Thyroid gland (tissue), 4 donors: ENCODE measurements at places on chromosomes 1 and 21.

DNA sequence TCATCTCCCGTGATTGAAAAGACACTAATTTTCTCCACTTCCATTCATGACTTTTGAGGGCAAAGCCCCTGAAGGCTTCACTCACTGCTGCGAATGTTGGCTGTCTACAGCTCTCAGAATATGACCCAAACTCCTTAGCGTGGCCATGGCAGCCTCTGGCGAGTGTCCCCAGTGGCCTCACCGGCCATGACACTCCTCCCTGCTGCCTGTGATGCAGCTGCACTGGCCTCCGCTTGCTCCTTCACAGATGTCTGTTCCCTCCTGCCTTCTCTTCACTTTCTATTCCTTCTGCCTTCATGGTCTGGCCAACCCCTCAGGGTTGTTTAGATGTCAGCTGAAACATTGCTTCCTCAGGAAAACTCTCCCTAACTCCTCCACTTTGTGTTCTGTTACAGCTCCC is 30.8 kb upstream of the PTPRF start:
- DNase-seq, result no peak

DNA sequence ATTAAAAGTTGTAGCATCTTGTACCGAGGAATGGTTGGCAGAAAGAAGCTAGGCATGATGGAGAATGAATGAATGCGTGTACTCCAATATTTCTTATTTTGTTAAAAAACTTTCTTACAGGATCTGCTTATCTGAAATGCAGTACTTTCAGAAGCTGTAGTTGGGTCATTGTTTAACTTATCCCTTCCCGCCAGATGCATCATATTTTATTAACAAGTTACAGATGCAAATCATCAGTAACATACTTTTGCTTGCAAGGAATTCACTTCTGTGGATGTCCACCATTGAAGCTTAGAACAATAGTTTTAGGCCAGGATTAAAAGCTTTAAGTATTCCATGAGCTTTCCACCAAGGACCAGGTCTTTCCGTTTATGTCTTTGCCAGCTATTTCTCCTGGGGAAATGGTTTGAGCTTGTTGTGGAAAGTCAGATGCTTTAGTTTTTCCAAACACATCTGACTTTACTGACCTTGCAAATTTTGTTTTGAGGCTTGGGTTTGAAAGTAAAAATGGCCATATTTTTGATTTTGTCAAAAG is 65.4 kb downstream of the PATJ start:
- DNase-seq, result no peak

- DNase-seq, result no peak
Observed at GRCh38 chr1:24771574-24771973, 26.3 kb downstream of the CLIC4 start.

DNA sequence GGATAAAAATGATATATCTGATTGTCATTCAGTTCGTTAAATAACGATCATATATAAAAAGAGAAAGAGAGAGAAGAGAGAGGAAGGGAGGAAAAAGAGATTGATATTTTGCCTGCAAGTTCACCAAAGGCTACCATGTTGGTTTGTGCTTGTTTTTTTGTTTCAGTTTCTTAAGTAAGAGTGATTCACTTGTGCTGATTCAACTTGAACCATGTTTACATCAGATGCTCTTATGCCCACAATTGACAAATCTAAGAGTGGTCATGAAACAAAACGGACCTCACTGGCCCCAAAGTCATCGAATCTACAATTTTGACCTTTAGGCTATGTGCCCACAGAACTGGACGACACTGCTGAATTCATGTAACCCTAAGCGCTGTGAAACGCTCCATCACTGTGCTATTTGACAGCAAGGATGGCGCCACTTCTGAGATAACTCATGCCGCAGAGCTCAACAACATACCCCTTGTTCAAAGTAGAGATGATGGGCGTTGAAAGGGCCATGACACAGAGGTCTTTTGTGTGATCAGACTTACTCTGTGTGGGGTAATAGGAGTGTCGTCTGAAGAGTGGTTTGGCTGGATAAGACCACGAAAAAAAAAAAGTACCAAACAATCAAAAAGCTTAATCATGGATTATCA is 481.4 kb downstream of the SETD4 start:
- DNase-seq, result no peak

- DNase-seq, result no peak
Observed at GRCh38 chr1:200922406-200922805, 27.7 kb downstream of the INAVA start.

- DNase-seq, result no peak
Observed at GRCh38 chr1:68010543-68010942, 39.9 kb downstream of the DIRAS3 start.

GRCh38 chr1:33314416-33314815 is 6.5 kb downstream of the A3GALT2 start:
- DNase-seq, result no peak

DNA sequence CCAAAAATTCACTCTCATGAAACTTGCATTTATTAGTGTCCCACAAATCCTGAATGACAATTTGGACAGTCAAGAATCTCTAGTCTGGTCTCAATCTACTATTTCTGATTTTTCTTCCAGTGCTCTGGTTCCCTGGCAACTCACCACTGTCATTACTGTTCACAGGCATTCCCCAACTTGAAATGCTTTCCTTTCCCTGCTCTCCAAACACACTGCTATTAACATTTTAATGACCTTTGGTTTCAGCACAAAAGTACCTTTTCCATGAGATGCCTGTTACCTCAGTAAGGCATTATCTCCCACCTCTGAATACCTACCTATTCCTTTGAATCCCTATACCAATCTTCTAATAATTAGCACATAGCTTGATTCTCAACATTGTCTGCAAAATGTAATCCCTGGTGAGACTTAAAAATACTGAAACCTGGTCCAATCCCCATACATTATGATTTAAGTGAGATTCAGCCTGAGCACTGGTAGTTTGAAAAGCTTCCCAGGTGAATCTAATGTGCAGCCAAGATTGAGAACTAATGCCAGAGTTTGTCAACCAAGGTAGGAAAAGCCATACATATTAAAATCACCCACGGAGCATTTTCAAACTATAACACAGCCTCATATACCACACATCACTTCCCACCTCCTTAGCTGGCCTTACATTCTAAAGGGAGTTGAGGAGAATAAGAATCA is 11.7 kb upstream of the ANGPTL3 start:
- DNase-seq, result no peak

- DNase-seq, result no peak
Observed at GRCh38 chr1:247829656-247830055, 5.7 kb upstream of the OR14A16 start.

GRCh38 chr1:59814901-59815825 is at the start of gene HOOK1:
Gene HOOK1, plus strand, starts transcription at chr1:59814949. Its CDS starts 169 bp downstream, at chr1:59815118.
- DNase-seq, result peak; percentile 45

GRCh38 chr21:28714777-28715464 is 277.8 kb downstream of the LTN1 start:
- DNase-seq, result no peak

DNA sequence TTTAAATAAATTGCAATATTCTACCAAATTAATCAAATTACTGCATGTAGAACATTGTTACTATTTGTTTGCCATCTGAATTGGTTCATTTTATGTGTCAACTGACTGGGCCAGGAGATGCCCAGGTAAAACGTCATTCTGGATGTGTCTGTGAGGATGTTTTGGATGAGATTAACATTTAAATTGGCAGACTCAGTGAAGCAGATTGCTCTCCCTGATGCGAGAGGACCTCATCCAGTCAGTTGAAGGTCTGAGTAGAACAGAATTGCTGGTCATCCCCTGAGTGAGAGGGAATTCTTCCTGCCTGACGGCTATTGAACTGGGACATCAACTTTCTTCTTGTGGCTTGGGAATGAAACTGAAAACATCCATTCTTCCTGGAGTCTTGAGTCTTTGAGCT is 122.0 kb upstream of the GREM2 start:
- DNase-seq, result no peak

- peak; percentile 95 for DNase-seq
Observed at GRCh38 chr1:59422921-59423575, 126.2 kb downstream of the FGGY start.

- DNase-seq, result no peak
Observed at GRCh38 chr1:200693327-200693726, 23.6 kb upstream of the DDX59 start.

- no peak for DNase-seq
Observed at GRCh38 chr21:25577424-25578055, 29.7 kb downstream of the MRPL39 start.

GRCh38 chr1:57311006-57311405 is 112.9 kb downstream of the DAB1 start:
- no peak for DNase-seq

DNA sequence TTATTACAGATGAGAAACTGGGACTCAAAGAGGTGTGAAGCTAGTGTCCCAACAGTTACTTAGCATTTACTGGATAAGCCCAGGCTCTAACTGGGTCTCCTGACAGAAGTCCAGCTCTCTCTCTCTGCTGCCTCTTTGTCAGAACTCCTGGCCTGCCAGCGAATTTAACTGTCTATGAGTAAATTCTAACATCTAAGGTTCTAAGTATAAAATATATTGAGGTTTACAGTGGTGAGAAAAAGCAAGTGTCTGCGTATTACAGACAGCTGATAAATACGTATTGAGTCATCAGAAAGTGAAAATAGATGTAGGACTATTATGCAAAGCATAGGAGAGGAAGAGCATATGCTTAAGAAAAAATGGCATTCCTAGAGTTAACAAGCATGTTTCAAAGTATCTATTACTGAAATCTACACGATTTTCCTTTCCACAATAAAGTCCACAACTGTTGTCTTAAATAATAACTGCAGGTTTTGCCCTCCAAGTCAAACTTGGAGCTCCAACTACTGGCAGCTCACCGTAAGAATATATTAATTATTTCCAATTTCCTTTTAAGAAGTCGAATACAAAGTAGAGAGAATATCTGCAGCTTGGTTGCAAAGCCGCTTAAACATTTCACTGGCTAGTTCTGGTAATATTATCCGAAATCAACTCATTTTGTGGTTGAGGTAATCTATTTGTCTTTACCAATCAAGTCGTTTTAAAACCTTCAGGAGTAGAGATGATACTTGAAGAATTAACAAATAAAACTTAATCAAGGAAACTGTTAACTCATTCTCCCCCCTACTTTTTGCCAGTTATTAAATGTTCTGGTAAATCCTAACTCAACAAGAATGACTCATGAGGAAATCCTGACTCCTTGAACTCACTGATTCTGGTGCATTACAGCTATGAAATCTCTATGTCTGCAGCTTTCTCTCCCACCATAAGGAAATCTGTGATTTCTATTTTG is 1.4 kb upstream of the RGS2 start:
- DNase-seq, result no peak

- DNase-seq, result no peak
Observed at GRCh38 chr1:236394879-236395229, 768 bp downstream of the EDARADD start.

- no peak for DNase-seq
Observed at GRCh38 chr1:185720633-185721272, 13.4 kb upstream of the HMCN1 start.

DNA sequence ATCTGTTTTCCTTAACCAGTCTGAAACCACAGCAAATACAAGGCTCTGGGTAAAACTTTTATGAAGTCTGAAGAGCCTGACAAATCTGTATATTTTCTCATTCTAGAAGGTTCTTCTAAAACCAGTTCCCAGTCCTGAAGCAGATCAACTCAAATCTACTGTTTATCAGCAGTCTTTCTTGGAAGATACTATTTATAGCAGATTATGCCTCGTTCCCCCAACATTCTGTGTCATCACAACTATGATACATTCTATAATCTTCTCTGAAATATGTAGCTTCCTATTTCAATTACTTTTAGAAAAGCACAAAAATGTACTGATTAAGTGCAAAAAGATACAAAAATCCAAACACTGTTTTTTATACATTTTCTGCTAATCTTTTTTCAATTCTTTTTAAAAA is 67.5 kb downstream of the NIBAN1 start:
- no peak for DNase-seq

DNA sequence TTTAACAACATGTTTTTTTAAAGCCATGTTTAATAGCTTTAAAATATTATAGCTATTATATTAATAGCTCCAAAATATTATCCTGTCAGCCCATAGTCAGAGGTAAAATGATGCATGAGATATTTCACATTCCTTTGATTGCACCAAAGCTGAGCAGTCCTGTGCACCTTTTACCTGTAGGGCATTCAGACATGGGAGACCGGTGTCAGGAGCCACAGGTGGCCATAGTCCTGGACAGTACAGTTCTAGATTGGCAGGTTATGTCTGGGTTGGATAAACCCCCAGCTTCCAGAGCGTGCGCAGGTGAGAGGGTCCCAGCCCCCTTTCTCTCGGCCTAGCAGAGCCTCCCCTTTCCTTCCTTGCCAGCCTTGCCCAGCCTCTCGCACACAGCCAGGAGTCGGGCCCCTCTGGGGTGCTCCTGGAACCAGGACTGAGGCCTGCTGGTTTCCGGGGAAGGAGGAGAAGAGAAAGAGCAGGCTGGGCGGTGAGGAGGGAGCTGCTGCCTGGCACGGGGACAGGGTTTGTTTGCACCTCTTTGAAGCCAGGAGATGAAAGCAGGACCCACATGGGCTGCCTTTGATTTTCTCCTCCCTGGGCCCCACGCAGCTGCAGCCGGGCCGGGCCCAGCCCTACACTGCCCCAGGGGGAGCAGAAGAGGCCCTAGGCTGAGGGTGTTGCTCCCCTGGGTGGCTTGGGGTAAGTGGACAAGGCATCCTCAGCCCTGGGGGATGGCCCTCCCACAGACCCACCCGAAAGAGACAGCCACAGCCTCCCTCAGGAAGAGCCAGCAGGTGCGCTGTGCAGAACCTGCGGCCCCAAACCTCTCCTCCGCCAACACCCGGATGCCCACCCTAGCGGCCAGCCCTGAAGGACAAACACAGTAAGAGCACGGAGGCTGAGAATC is 75.2 kb upstream of the TARDBP start:
- no peak for DNase-seq

DNA sequence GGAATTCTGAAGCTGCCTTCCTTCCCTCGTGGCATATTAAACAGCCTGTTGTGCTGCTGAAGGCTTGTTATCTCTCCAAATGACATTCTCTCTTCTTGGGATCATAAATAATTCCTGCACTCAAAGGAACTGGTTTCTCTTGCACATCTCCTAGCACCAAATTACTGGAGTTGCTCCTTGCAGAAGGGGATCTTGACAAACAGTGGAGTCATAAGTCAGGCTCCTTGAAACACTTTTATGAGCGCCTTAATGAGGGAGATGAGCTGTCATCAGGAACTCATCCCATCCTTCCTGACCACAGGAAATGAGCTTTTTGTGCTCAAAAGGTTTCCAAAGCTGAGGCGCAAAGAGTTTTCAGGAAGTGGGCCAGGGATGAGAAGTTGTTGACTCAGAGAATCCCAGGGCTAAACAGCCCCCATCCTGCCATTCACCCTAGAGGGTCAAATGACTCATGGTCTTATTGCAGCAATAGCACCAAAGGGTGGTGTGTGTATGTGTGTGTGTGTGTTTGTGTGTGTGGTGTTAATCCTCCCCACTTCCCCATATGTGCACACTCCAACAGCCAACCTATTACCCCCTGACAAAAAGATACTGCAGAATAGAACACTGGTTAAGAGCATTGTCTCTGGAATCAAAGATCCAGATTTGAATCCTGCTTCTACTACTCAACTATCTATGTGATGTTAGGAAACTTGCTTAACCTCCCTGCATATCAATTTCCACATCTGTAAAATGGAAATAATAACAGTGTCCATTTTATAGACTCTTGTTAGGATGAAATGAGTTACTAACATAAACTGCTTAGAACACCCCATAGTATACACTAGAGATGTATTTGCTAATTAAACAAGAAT is 2.8 kb upstream of the PHC2 start:
- no peak for DNase-seq

- no peak for DNase-seq
Observed at GRCh38 chr21:16037421-16037955, 307.7 kb downstream of the USP25 start.
